ENCODE measurements at places on chromosomes 6 and 20.

- DNase-seq: no peak
Observed at GRCh38 chr6:166509193-166509592, 77.3 kb downstream of the RAMACL start.

DNA sequence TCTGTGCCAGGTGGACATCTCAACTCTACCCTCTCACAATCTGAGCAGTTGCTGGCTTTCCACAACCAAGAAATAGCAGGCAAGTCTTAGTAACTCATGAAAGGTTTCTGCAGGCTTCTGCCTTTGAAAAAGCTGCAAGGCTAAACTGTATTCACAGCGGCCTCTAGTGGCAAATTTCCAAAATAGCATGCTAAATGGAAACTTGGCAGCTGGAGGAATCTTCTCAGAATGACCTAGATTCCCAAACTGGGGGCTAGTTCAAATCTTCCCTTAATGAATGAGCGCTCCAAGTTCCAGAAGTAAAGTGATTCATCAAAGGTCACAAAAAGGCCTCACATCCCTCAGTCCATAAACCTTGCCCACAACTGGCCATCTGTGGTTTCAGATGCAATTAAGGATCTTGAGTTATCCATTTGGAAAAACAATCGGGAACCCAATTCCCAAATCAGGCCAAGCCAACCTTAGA, 11.9 kb upstream of the CPNE5 start:
- peak; percentile 67 for DNase-seq

GRCh38 chr20:32574296-32575226, 10.6 kb downstream of the NOL4L start:
- DNase-seq: no peak

- DNase-seq: no peak
Observed at GRCh38 chr6:30465595-30466306, 23.6 kb upstream of the HLA-E start.

GRCh38 chr6:47447722-47448121, 29.9 kb upstream of the CD2AP start:
- no peak for DNase-seq

- DNase-seq: no peak
Observed at GRCh38 chr6:148693882-148694484, 52.8 kb upstream of the UST start.

DNA sequence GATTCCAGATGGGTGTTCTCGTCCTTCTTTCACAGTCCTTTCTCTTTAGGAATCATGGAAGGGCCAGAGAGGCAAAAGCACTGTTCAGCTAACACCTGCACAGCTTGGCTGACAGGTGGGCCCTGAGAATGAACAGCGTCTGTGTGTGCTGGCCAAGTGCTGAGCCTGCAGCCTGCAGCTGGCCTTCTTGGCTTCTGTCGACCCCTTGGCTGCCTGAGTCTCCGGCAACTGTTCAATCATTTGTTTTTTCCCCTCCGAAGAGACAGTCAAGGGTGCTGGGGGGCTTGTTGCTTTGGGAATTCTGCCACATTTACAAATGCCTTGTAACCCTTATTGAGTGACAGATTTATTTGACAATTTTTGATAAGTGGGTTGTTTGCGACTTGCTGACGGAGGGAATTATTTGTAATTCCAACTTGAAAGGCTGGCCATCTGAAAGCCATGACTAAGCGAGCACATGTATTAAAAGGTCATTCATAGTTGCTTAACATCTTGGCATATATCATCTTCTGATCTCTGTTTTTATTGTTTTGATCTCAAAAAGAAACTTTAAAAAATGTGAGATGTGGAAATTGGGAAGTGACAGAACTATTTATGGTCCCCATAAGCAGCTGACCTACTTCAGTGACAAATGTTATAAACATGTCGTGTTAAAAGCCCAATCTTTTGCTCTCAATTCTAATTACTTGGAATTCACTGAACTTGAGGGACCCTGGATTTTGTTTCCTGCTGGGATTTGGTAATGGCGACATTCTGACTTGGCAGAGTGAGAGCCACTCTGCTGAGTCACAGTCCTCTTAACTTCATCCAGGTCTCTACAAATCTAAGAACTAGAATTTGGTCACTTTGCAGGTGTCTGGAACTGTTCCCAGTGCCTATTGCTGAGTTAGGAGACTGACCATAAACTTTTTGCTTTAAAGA, 41.9 kb upstream of the FERMT1 start:
- DNase-seq: no peak

DNA sequence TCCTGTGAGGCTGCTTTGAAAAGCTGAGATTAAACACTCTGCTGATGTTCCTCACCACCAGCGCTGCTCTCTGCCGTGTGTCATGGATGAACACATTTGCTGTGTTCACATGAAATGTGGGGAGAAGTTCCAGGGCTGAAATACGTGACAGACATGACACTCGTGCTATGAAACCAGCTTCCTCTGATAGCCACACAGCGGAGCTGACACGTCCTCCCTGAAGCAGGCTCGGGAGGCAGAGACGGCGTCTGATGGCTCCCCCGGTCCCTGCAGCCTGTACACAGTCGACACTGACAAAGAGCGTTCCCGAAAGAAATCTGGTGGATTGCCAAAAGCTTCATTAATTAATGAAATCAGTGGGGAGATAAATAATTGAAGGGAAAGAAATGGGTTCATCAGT, 17.5 kb downstream of the AGPAT4 start:
- DNase-seq: no peak

- DNase-seq: peak; percentile 17
Observed at GRCh38 chr6:70210462-70210861, 92.4 kb downstream of the COL9A1 start.

GRCh38 chr6:31717499-31718222, 2.5 kb downstream of the LY6G6D start:
- peak; percentile 66 for DNase-seq

- no peak for DNase-seq
Observed at GRCh38 chr6:170087941-170088581, 202.8 kb downstream of the DLL1 start.

GRCh38 chr20:64006902-64007301, 26.0 kb downstream of the PRPF6 start:
- no peak for DNase-seq

DNA sequence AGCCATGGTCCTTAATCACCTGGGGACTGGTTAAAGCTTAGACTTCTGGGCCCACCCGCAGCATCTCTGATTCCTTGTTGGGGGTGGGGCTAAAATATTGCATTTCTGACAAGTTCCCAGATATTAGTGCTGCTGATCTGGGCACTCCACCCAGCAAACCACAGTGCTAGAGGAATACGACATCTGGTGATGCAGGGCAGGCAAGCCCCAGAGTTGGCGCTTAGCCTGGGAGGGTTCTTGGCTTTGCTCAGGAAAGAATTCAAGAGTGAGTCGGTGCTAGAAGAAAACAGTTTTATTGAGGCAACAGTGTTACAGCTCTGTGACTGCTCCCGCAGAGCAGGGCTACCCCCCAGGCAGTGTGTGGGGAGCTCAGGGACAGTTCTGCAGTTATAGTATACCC, 210.7 kb downstream of the TFAP2C start:
- no peak for DNase-seq

GRCh38 chr6:7647504-7647903, 57.5 kb downstream of the SNRNP48 start:
- no peak for DNase-seq

DNA sequence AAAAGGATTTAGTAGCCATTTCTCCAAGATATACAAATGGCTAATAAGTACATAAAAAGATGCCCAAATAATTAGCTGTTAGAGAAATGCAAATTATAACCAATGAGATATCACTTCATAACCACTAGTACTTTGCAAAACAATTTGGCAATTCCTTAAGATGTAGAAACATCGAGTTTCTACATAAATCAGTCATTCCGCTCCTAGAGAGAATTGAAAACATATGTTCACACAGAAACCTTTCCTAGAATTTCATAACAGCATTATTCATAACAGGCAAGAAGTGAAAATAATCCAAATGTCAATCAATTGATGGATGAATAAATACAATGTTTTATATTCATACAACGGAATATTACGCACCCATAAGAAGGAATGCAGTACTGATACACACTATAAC, 20.5 kb upstream of the NT5E start:
- DNase-seq: no peak

- DNase-seq: no peak
Observed at GRCh38 chr6:109406196-109406595, 23.9 kb upstream of the CD164 start.

- DNase-seq: peak; percentile 47
Observed at GRCh38 chr6:26183581-26184366, 96.5 kb downstream of the HFE start.

GRCh38 chr6:44010411-44011349, 116.6 kb downstream of the MRPL14 start:
- no peak for DNase-seq

DNA sequence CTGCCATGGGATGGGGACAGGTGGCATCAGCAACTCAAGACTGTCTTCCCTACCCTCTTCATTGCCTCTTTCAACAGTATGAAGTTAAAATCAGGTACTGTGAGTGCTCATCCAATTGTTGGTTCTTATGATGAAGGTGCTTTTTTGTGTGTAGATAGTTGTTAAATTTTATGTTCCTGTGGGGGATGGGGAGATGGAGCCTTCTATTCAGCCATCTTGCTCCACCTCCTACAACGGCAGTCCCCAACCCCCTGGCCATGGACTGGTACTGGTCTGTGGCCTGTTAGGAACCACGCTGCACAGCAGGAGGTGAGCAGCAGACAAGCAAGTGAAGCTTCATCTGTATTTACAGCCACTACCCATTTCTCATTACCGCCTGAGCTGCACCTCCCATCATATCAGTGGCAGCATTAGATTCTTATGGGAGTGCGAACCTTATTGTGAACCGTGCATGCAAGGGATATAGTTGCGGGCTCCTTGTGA, 47.8 kb upstream of the TOP1 start:
- no peak for DNase-seq

DNA sequence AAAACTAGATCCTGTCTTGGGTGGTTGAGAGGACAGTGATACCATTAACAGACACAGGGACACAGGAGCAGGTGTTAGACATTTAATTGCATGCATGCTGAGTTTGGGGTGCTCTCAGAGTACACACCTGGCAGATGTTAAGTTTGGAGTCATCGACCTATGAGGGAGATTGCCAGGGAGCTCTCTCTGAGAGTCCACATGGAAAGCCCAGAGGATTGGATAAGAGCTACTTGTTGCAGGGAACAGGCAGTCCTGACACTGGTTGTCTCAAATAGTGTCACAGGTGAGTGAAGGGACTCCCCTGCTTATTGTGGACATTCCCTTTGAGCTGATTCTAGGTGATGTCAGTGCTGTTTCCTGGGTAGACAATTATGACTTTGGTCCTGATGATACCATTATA, 3.1 kb downstream of the ATRN start:
- DNase-seq: no peak

GRCh38 chr20:10367693-10367942, 66.4 kb downstream of the MKKS start:
- no peak for DNase-seq

- DNase-seq: no peak
Observed at GRCh38 chr20:53695797-53696527, 102.3 kb upstream of the ZNF217 start.

GRCh38 chr20:38888059-38888831, 38.0 kb upstream of the FAM83D start:
- DNase-seq: no peak

DNA sequence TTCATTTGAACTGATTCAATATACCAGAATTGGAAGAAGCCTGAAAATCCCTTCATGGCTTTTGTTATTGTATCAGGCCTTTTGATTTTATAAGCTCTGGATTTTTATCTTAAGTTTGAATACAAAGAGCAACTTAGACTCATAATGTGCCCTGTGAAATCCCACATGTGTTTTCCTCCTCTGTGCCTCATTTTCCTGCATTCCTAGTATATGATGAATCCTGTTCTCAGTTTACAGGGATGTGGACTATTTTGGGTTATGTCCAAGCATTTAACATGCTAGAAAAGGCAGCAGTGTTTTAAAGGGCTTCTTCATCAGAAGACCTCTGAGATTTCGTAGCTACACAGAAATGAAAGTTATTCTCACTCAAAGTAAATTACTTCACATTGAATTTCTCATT, 455.0 kb downstream of the RFPL4B start:
- no peak for DNase-seq

DNA sequence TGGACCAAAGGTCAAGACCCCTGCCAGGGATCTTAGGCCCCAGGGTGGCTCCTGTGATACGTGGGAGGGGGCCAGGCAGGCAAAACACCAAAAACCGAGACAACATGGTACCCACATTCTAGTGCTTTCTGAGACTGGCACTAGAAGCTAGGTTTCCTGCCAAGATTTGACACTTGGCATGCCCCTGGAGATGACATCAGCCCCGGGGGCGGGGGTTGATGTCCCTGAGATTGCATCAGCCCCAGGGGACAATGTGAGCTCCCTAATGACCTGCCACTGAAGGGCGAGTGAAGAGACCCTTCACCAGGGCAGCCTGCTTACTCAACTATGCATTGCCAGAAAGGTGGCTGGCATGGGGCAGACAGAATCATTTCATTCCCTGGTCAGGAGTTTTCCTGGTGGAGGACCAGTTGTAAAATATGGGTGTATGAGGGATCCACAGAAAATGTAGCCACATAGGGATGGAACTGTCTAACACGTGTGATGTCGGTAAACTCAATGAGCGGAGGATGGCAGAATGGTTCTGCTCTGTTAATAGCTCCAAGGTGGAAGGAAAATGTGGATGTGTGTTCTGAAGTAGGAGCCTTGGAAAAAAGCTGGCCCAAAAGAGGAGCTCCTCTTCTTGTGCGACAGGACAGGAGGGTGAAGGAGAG, 219.7 kb downstream of the UNC5CL start:
- no peak for DNase-seq

DNA sequence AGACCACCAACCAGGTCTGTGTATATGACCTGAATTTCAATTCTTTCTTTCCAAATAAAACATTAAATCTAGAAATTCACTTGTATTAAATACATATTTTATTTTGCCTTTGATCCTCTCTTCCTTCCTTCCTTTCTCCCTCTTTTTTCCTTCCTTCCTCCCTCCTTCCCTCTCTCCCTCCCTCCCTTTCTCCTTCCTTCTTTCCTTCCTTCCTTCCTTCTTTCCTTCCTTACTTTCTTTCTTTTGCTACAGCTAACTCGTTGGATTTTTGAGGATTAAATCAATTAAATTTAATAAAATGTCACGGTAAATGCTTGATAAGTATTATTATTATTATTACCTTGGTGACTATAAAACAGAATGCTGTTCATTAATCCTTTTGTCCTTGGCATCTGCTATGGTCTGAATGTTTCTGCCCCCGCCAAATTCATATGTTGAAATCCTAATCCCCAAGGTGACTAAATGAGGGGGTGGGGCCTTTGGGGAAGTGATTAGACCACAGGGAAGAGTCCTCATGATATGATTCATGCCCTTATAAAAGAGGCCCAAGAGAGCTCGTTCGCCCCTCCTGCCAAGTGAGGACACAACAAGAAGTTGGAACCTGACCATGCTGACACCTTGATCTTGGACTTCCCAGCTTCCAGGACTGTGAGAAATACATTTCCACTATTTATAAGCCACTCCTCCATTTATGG, 67.6 kb upstream of the BTBD3 start:
- no peak for DNase-seq

GRCh38 chr6:14921170-14921569, 324.7 kb upstream of the JARID2 start:
- DNase-seq: no peak
